ENCODE measurements at places on chromosomes 16 and 17. TPM values are rescaled to one million over a fixed set of nuclear protein-coding genes. Genes with fewer than 3 reads are reported as not detected.

The PIK3R5 gene
- total RNA-seq: 84.0 TPM

The MT4 gene
- not detected for total RNA-seq

The HIRIP3 gene
- total RNA-seq: 37.3 TPM

The CCL8 gene
- not detected for total RNA-seq

The MBTPS1 gene
- 85.4 TPM for total RNA-seq

The UMOD gene
- total RNA-seq: not detected

The NPIPB6 gene
- 2.4 TPM for total RNA-seq

The TEDC2 gene
- 17.8 TPM for total RNA-seq

The PLCD3 gene
- 4.9 TPM for total RNA-seq

The ST6GALNAC1 gene
- not detected for total RNA-seq

The CACNA1H gene
- total RNA-seq: 2.9 TPM

The CLEC3A gene
- not detected for total RNA-seq

DNA sequence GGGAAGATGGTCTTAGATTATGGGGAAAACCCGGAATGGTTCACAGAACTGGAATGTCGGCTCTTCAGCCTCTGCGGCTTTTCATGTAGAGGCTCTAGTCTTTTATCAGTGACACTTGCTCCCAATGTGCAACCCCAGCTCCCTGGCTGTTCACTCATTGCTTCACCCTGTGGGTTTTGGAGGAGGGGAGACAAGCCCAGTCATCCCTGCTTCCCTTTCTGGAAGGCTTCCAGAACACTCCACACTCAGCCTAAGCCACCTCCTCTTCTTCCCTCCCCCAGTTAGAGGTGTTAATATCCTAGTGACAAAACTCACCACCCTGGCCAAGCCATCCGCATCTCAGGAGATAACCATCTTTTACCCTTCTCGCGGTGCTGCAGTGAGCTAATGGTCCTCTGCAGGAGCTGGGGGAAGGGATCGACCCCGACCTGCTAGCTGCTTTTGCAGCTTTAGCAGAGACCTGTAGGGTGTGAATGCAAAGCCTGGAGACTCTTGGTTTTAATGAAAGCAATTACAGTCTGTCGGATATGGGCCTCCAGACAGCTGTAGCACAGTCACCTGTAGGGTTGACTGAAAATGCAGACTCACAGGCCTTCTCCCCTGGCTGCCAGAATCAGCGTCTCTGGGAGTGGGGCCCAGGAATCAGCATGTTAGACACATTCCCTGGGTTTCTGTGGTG lies 24.3 kb upstream of the LASP1NB start:
- no peak for DNase-seq

DNA sequence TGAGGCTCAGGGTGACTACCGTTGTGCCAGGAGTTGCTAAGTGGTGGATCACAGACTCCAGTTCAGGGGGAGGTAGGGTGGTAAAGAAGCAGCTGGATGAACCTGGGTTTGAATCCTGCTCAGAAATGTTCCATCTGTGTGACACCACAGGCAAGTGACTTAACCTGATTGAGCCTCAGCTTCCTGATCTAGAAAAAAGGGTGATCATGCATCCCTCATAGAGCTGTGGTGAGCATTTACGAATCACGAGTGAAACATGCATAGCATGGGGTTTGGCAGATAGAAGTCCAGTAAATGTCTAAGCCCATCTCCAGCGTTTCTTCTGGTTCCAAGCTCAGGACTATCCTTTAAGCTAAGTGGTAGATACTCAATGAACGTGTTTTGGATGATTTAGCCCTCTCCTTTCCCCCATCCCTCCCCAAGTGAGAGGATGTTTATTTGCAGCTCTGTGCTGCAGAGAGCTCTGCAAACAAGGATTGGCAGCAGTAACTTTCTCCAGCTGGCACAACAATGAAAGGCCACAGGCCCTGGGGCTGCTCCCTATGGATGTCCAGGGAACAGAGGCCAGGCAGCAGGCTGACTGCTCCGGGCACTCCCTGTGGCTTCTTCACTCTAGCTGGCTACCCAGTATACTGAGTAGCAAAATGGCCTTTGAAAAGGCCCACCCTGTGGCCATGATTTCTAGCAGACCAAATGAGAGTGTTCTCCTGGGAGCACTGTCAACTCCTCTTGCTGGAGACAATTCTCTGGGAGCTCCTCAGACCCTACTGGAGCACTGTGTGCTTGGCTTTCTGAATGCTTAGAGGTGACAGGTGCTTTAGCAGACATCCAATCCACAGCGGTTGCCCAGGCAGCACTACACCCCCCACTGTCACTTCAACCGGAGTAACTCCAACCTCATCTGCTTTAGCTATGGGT lies 21.3 kb downstream of the CA4 start:
- DNase-seq: no peak

- no peak for DNase-seq
Observed at GRCh38 chr17:4743216-4743615, 3.5 kb upstream of the CXCL16 start.

- no peak for DNase-seq
Observed at GRCh38 chr17:12320286-12320685, 299.6 kb downstream of the MAP2K4 start.

DNA sequence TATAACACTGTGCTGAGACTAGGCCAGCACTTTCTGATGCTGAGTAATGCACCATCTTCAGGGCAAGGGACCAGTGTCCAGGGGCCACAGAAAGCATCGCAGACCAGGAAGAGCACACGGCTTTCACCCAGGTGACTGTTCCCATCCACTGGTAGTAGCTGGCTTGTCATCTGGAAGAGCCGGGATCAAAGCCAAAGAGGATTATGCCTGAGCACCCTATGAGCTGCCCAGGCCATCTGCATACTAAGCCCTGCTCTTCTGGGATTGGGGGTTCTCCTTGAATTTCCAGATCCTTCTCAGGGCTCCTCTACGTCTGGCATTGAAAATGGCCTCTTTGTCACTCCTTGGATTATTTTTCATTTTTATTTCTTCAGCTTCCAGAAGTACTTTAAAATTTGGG lies 140.7 kb downstream of the IRX3 start:
- DNase-seq: no peak

- no peak for DNase-seq
Observed at GRCh38 chr17:74873874-74874614, 1.2 kb upstream of the FDXR start.

- no peak for DNase-seq
Observed at GRCh38 chr17:62905233-62905632, 60.8 kb upstream of the TANC2 start.

GRCh38 chr16:83517398-83517797 lies 290.4 kb upstream of the HSBP1 start:
- DNase-seq: no peak

DNA sequence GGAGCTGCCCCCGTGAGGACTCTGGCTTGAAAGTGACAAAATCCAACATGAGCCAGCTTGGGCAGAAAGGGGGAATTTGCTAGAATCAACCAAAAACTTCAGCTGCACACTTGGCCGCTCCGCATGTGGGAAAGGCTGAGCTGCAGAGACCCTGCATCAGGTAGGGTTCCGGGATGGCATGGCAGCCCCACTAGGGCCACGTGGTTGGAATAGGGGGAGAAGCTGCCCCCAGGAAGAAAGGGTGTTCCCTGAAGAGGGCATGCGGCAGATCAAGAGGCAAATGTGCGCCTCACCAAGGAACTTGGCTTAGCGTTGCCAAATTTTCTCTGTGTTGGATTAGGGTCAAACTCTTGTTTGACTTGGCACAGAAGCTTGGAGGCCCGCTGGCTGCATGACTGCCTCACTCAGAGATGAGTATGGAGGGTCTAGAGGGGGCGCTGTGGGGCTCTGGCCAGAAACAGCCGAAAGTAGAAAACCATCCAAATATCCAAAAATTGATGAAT lies 29.2 kb upstream of the WFIKKN2 start:
- DNase-seq: no peak

- peak; percentile 52 for DNase-seq
Observed at GRCh38 chr17:48011405-48012150, 26.0 kb downstream of the COPZ2 start.

DNA sequence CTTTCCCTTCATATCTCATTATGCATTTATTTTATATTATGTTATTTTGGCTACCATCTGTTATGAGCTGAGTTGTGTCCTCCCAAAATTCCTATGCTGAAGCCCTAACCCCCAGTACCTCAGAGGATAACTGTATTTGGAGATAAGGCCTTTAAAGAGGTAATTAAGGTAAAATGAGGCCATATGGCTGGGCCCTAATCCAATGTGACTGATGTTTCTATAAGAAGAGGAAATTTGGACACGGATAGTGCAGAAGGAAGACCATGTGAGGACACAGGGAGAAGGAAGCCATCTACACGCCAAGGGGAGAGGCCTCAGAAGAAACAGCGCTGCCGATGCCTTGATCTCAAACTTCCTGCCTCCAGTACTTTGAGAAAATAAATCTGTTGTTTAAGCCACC lies 557.7 kb upstream of the CDH5 start:
- DNase-seq: no peak

- no peak for DNase-seq
Observed at GRCh38 chr17:39551879-39552278, 55.8 kb downstream of the NEUROD2 start.

- no peak for DNase-seq
Observed at GRCh38 chr17:45230410-45230786, 8.7 kb downstream of the FMNL1 start.

DNA sequence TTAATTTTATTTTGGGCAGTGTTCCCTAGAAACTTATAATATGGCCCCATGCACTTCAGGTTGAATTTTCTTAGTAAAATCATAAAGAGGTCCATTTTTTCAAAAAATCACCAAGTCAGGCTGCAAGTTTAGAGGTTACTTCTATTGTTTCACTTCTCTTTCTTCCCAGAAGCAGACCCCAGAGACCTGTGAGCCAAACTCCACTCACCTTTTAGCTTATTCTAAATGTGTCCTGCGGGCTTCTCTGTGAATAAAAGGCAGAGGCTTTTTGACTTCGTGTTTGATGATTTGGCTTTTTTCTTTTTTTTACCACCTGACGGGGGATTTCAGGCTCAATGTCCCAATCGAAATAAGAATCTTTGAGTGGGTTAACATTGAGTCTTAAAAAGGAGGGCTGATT lies 7.4 kb downstream of the PRKCB start:
- no peak for DNase-seq

GRCh38 chr16:19179546-19180490 lies 11.8 kb downstream of the SYT17 start:
- DNase-seq: peak; percentile 48

GRCh38 chr16:67786491-67786890 lies 19.9 kb downstream of the RANBP10 start:
- DNase-seq: no peak

GRCh38 chr16:82192665-82193064 lies 22.6 kb upstream of the MPHOSPH6 start:
- peak; percentile 35 for DNase-seq

DNA sequence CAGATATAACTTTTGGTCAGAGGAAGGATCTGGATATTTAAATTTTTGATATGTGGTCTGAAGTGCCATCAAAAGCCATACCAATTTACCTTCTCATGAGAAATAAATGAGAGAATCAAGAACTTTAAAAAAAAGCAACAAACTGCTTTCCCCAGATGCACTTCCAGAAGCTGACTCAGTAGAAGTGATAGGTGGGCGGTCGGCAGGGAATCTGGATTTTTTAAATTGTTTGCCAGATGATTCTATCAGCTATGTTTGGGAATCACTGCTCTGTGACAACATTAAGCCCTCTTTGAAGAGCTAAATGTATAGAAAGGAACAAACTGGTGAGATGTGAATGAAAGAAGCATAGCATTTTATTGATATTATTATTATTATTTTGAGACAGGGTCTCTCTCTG lies 19.2 kb downstream of the CDH3 start:
- no peak for DNase-seq

DNA sequence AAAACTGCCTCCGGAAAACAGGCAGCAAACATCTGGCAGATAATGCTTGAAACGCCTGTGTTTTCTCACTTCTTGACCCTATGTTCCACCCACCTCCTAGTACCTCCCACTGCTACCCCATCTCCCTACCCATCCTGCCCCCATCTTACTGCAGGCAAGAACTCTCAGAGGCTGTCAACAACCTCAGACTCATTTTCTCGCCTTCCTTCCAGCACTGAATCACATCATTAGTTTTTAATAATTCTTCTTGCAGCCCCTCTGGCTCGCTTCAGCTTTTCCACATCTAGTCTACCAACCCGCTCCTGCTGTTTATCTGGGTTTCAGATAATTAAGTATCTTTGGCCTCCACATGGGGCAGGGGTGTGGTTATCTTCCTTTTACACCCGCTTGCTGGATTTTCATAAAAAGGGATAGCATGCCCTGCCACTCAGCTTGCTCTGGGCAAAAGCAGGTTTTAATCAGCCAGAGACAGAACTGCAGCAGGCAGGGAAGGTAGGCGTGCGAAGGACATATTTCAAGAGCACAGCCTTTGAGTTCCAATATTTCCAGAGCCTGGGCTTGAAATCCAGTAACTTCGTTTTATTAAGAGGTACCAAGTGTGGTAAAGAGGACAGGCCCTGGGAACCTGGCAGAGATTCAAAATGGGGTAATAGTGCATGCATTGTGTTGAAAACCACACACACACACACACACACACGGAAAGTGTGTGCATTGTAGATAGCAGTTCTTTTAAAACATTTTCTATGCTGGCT lies 87.5 kb downstream of the BMERB1 start:
- no peak for DNase-seq

- DNase-seq: no peak
Observed at GRCh38 chr17:72311004-72311403, 190.2 kb downstream of the SOX9 start.

GRCh38 chr16:1464894-1465566 lies 9.8 kb downstream of the CLCN7 start:
- no peak for DNase-seq

GRCh38 chr16:48533931-48534330 lies 76.0 kb downstream of the N4BP1 start:
- no peak for DNase-seq

DNA sequence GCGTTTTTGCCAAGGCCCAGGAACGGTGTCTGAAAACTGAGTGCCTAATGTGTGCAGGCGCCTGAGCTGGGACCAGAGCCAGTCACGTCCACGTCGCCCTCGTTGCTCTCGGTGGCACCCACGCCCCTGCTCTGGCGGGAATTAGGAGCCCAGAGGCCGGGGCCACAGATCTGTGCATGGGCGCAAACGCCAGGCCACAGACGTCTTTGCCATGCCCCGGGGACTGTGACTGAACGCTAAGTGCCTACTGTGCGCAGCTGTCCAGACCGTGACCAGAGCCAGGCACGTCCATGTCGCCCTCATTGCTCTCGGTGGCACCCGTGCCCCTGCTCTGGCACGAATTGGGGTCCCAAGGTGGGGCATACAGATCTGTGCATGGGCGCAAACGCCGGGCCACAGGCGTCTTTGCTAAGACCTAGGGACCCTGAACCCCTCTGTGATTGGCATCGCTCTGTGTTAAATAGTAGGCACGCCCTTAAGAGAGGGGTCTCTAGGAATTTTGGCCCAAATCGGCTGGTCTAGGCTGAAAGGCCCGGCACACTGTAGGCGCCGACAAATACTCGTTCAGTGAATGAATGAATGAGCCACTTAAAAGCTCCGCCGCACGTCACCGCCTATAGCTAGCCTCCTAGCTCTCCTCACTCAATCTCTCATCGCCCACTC lies 827 bp upstream of the UBALD1 start:
- peak; percentile 48 for DNase-seq
